Thoracic aorta (tissue), 2 donors: ENCODE measurements at places on chromosomes 1 and 21.

- peaks cover 70% of the 10 kb centered on the region for H3K36me3 ChIP-seq
- H3K27me3 ChIP-seq = no peaks in the 10 kb centered on the region
- H3K4me1 ChIP-seq = peaks cover under 1% of the 10 kb centered on the region
Measured at GRCh38 chr21:45989355-45990048, 7.9 kb downstream of the COL6A1 start.

- no peak overlapping the region for H3K27ac ChIP-seq
- no peak overlapping the region for H3K4me3 ChIP-seq
- no peaks in the 10 kb centered on the region for H3K36me3 ChIP-seq
- H3K4me1 ChIP-seq = no peaks in the 10 kb centered on the region
Measured at GRCh38 chr1:51048670-51049069, 53.4 kb upstream of the C1orf185 start.

DNA sequence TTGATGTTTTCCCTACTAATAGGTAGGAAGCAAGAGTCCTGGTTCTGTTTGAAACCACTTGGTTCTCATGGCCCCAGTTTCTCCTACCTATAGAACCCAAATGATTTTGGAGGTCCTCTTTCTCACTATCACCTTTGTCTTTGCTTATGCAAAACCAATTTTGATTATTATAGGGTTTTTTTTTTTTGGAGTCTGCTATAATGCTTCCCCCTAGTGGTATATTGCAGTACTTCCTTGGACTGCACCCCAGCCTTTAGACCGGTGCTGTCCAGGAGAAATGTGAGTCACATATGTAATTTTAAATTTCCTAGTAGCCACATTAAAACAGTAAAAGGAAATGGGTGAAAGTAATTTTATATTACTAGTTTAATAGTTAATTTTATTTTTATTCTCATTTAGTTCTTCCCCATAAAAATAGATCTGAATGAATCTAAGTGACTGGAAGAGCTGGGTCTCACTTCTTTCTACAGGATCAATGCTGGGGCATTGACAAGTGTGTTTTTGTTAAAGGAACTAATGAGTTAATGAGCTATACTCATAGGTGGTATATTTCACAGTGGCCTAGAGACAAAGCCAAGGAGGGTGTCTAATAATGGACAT, 10.6 kb downstream of the FCMR start:
- no peak overlapping the region for H3K27ac ChIP-seq
- no peak for DNase-seq
- no peak overlapping the region for H3K4me3 ChIP-seq
- peaks cover 13% of the 10 kb centered on the region for H3K27me3 ChIP-seq

DNA sequence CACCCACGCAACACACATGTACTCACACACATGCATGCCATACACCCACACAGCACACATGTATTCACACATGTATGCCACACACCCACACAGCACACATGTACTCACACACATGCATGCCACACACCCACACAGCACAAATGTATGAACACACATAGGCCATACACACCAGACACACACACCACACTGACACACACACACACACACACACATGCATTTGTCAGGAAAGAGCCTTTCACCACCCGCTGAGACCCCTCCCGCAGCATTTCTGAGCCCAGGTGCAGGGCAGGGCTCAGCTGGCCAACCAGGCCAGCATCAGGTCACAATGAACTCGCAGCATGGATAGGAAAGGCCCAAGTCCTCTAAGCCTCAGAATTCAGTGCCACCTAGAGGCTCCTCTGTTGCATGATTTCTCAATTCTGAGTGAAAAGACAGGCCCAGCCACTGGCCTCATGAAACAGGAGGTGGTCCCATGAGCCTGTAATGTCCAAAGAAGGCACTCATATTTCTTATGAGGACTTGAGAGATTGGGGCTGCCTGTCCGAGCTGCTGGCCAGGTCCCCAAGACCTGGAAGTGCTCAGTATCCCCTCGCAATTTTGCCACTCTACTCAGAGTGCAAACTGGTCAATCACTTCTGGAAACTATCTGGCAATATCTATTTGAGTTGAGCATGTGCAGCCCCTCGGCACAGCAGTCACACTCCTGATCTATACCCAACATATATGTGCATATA, 57.3 kb downstream of the PSMG1 start:
- H3K27me3 ChIP-seq = no peaks in the 10 kb centered on the region
- H3K4me3 ChIP-seq = no peak overlapping the region
- no peak overlapping the region for H3K27ac ChIP-seq
- H3K36me3 ChIP-seq = no peaks in the 10 kb centered on the region

- no peaks in the 10 kb centered on the region for H3K36me3 ChIP-seq
- no peak for DNase-seq
- peaks cover 18% of the 10 kb centered on the region for H3K4me1 ChIP-seq
- no peak overlapping the region for H3K27ac ChIP-seq
- no peak overlapping the region for H3K4me3 ChIP-seq
- no peaks in the 10 kb centered on the region for H3K27me3 ChIP-seq
Measured at GRCh38 chr1:91798740-91799139, 87.2 kb downstream of the TGFBR3 start.

GRCh38 chr1:205754857-205755256, 4.9 kb upstream of the NUCKS1 start:
- H3K4me1 ChIP-seq = no peaks in the 10 kb centered on the region
- H3K4me3 ChIP-seq = no peak overlapping the region
- H3K27ac ChIP-seq = no peak overlapping the region
- no peaks in the 10 kb centered on the region for H3K36me3 ChIP-seq
- H3K27me3 ChIP-seq = no peaks in the 10 kb centered on the region
- DNase-seq = no peak

GRCh38 chr1:176880955-176881595, 283.4 kb downstream of the ASTN1 start:
- H3K27me3 ChIP-seq = no peaks in the 10 kb centered on the region
- no peaks in the 10 kb centered on the region for H3K36me3 ChIP-seq
- H3K27ac ChIP-seq = no peak overlapping the region

DNA sequence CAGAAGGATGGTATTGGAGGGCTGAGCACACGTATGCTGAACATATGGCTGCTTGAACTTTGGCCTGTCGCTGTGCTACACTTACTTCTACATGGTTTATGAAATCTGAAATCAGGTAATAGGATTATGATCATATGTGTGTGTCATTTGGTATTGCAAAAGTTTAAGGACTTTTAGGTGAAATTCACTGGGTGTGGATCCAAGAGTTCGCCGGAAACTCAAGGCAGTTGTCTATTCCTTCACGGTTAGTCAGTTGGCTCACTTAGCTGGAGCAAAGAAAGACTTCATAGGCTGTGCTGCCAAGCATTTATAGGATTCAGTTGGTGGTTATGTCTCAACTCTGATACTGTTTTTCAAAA, 927 bp downstream of the UAP1 start:
- H3K27me3 ChIP-seq = no peaks in the 10 kb centered on the region
- peaks cover 27% of the 10 kb centered on the region for H3K4me1 ChIP-seq
- DNase-seq = no peak

GRCh38 chr1:204684206-204684570, 1.4 kb downstream of the LRRN2 start:
- peaks cover 5% of the 10 kb centered on the region for H3K4me1 ChIP-seq
- peak overlapping the region; percentile 61 for H3K4me3 ChIP-seq
- H3K27ac ChIP-seq = no peak overlapping the region
- H3K27me3 ChIP-seq = peaks cover 7% of the 10 kb centered on the region
- no peak for DNase-seq

DNA sequence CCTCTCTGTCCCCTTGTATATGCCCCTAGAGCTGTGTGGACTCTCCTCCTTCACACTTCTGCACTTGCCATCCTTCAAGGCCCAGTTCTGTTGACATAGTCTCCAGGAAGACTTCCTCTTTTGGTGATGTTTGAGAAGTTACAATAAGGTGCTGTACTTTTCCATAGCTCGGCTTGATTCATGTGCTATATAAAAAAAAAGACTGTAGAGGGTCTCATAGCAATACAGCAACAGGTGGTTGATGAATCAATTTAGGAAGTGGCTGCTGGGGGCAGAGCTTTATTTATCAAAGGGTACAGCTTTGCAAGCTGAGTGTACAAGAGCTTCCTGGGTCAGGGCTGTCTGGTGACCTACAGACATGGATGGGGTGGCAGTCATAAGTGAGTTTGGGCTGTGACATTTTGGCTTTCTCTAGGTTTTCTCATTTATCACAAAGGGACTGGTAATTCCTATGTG, 102.7 kb downstream of the RUNX1 start:
- no peak overlapping the region for H3K27ac ChIP-seq
- no peak for DNase-seq
- no peaks in the 10 kb centered on the region for H3K4me1 ChIP-seq
- no peaks in the 10 kb centered on the region for H3K36me3 ChIP-seq

DNA sequence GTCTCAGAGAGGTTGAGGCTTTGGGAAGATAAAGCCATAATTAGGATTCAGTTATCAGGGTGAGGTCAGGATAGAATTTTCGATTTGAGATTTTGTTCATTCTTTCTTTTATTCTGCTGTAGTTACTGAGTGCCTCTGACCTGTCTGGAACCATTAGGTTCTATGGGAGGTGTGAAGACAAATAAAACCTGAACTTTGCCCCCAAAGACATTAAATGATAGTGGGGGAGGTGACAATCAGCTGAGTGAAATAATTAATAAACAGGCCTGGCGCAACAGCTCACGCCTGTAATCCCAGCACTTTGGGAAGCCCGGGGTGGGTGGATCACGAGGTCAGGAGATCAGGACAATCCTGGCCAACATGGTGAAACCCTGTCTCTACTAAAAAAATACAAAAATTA, 55.0 kb upstream of the SPATA6 start:
- H3K36me3 ChIP-seq = no peaks in the 10 kb centered on the region
- no peak overlapping the region for H3K4me3 ChIP-seq
- no peaks in the 10 kb centered on the region for H3K27me3 ChIP-seq
- H3K4me1 ChIP-seq = no peaks in the 10 kb centered on the region

DNA sequence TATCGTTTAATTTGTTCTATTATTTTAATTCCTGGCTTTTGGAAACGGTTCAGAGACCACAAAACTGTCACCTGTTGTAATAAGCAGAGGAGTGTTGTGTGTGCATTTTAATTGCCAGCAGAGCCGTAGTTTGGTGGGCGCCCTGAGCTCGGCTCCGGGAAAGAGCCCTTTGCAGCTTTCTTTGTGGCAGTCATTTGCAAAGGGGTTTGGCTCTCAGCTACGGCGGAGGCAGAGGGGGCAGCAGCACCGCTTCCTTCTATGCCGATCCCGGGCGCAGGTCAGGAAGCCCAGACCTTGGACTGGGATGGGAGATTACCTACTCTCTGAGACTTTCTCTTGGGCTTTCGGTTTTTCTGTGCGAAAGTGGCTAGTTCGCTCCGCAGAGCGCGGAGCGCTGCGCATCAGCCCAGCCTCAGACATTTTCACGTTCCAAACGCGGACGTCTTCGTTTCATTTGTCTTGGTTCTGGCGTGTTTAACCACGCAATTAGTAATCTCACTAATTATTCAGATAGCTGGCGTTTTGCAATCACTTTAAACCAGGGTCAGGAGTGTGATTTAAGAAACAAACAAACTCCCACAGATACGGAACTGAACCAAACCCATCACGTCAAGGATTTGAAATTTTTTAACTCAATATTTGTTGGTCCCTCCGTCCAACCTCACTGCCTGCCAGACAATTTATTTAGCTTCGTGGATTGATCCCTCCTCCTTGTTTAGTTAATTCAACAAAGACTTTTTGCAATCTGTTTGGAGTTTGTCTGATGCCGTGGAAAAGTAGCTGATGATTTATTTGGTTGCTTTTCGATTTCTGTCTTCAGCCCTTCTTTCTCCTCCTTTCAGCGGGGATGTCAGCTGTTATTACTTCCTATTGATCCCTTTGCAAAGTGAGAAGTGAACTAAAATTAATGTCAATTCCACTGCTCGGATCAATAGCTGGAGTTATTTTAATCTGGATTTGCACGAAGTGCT, 3.9 kb downstream of the RNF220 start:
- no peak for DNase-seq
- no peaks in the 10 kb centered on the region for H3K36me3 ChIP-seq
- peaks cover 22% of the 10 kb centered on the region for H3K4me1 ChIP-seq
- H3K4me3 ChIP-seq = no peak overlapping the region
- no peak overlapping the region for H3K27ac ChIP-seq

DNA sequence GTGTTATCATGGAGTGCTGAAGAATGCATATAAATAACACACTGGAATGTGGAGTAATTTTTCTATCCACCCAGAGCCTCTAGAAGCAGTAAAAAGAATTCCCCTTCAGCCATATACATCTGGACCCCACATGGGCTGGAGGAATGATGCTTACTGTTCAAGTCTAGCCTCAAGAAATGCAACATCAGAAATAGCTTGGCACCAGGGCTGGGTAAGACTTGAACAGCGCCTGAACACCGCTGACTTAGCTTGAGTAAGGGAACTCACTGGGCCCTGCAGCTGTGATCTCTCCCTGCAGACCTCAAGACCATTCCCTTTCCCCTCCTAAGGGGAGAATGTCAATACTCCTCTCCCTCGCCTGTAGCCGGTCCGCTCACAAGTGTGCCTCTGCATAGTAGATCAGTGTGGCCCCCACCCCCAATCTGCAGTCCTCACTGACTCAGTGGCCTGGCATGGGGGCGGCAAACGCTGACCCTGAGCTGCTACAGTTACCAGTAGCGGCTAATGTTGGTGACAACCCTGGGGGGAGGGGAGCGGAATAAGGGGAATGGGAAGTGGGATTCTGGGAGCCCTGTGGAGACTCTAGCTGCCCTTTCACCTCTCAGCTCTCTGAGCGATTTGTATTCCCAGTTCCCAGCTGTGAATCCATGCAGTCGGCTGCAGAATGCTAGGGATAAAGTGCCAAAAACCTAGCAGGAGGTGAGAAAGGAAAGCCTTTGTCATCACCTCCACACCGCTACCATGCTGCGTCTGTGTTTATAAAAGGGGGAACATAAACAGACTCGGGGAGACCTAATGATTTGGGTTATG, 483.9 kb downstream of the DISC1 start:
- H3K36me3 ChIP-seq = no peaks in the 10 kb centered on the region
- DNase-seq = no peak
- H3K4me3 ChIP-seq = no peak overlapping the region
- no peak overlapping the region for H3K27ac ChIP-seq
- peaks cover 9% of the 10 kb centered on the region for H3K4me1 ChIP-seq
- no peaks in the 10 kb centered on the region for H3K27me3 ChIP-seq

DNA sequence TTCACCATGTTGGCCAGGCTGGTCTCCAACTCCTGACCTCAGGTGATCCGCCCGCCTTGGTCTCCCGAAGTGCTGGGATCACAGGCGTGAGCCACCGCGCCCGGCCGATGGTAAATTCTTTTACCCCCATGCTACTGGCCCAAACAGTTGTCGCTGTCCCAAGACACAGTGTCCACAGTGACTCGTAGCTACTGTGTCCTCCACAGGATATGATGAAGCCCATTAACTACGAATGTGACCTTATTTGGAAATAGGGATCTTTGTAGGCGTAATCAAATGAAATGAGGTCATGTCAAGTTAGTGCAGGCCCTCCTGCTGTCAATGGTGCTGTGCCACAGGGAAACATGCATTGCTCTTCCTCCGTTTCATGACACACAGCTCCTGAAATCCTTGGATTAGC, 8.5 kb downstream of the FNDC10 start:
- no peaks in the 10 kb centered on the region for H3K4me1 ChIP-seq
- H3K27me3 ChIP-seq = no peaks in the 10 kb centered on the region

DNA sequence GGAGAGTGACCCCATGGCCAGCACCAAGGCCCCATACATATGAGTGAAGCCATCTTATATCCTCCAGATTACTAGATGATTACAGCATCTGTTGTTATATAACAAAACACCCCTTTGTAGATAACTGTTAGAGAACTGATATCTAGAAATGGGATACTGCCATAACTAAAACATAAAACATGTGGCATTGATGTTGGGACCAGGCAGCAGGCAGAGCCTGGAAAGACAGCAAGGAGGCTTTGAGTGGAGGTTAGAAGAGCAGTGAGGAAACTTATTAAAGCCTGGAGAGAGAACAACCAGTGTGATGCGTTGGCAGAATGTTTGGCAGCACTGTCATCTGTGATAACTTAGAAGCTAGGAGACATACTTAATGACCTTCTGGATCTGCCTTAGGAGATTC, 5.5 kb upstream of the ZMYM6 start:
- no peaks in the 10 kb centered on the region for H3K4me1 ChIP-seq
- H3K36me3 ChIP-seq = no peaks in the 10 kb centered on the region
- H3K27me3 ChIP-seq = no peaks in the 10 kb centered on the region
- H3K27ac ChIP-seq = no peak overlapping the region
